Activated naive CD4-positive, alpha-beta T cell treated with anti-CD3 and anti-CD28 coated beads, Interleukin-2, amount 50 U/mL, for 16 hours (primary cell): ENCODE measurements at places on chromosomes 2 and 18.

GRCh38 chr2:12884713-12885282, 168.1 kb downstream of the TRIB2 start:
- no peak for DNase-seq

DNA sequence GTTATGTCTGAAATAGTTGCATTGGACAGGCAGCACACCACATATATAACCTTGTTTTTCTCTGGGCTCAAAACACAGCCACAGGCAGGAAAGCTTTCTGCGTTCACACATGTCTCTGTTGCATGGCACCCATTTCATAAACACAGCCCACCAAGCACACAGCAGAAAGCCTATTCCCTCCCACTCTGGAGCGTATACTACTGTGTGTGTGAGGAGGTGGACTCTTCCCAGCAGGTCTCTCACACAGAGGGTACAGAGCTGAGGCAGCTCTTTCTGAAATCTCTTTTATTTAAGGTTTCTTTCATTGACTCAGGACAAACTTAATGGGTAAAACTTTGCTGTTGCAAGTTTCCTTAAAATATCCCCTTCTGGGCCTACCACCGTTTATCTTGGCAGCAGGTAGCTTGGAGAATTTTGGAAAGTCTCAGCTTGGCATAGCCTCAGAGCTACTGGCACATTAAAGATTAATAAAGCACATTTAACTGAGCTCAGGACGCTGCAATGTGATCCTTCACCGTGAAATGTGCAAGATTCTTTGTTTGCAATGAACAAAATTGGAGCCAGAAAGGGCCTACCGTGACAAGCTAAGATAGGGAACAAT, 105.1 kb upstream of the NCKAP5 start:
- DNase-seq = no peak

- DNase-seq = no peak
Measured at GRCh38 chr2:170525566-170525900, 189.6 kb upstream of the SP5 start.

GRCh38 chr2:219626540-219626939, 890 bp upstream of the SLC4A3 start:
- DNase-seq = no peak

- no peak for DNase-seq
Measured at GRCh38 chr18:12772111-12772510, 69.3 kb downstream of the PSMG2 start.
